ENCODE measurements at places on chromosomes 2 and 18.

DNA sequence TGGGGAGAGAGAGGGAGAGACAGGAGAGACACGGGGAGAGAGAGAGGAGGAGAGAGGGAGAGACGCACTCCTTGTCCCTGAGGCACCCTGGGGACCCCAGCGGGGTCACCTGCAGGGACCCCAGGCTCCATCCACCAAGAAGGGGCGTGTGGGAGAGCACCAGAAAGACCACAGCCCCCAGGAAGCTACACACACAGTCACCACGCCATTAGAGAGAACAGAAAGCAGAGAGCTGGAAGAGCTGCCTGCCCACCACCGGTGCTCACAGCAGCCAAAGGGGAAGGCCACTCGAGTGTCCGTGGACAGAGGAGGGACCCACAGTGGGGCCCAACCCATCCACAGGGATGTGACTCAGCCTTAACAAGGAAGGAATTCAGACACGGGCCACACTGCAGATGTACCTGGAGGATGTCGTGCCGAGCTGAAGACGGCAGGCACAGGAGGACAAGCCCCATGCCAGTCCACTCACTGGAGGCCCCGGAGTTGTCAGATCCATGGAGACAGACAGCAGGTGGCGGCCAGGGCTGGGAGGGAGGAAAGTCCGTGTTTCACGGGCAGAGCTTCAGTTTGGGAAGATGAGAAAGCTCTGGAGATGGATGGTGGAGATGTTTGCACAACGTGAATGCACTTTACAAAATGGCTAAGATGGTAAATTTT is 11.5 kb upstream of the NFATC1 start:
- DNase-seq, result peak; percentile 81

- no peak for DNase-seq
Measured at GRCh38 chr2:136233298-136233697, 115.3 kb upstream of the CXCR4 start.

GRCh38 chr2:88500691-88501090 is 48.2 kb upstream of the FOXI3 start:
- no peak for DNase-seq

DNA sequence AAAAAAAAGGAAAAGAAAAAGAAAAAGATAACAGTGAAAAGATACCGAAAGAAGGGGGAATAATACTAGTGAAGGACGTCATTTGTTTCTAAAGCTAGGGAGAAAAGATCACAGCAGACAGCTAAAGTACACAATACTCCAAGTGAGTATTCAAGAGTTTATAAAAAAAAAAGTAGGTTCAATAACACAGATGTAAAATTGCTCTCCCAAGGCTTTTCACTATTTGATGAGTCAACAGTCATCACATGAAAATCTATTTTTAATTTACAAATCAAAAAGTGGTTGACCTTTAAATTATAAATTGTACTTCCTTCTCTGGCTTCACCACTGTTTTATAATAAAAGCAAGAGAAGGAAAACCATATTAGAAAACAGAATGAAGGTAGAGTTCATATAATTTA is 144.0 kb downstream of the ZRANB3 start:
- DNase-seq, result no peak
